B cell (primary cell): ENCODE measurements at places on chromosomes 4 and X. TPM values are rescaled to one million over a fixed set of nuclear protein-coding genes. Genes with fewer than 3 reads are reported as not detected.

Gene ADAM29
- total RNA-seq: not detected in 2 replicates

Gene ADGRL3
- not detected in 2 replicates for total RNA-seq

Gene GPC3
- total RNA-seq: not detected in 2 replicates

Gene NR0B1
- not detected in 2 replicates for total RNA-seq

Gene SMIM31
- total RNA-seq: not detected in 2 replicates

Gene IGSF1
- total RNA-seq: not detected in 2 replicates

Gene AWAT2
- total RNA-seq: not detected in 2 replicates

Gene H2BW2
- total RNA-seq: not detected in 2 replicates

Gene ARSJ
- total RNA-seq: not detected in 2 replicates

Gene RAB41
- not detected in 2 replicates for total RNA-seq

Gene RXFP1
- not detected in 2 replicates for total RNA-seq

Gene DDX60
- total RNA-seq: 20.2 and 21.3 TPM in 2 replicates

Gene PABPC1L2B
- not detected in 2 replicates for total RNA-seq

Gene AMELX
- not detected in 2 replicates for total RNA-seq

Gene TAF7L
- not detected in 2 replicates for total RNA-seq

Gene HOPX
- total RNA-seq: 7.0 and 7.4 TPM in 2 replicates

Gene USP27X
- 5.3 and 6.1 TPM in 2 replicates for total RNA-seq

Gene GLRB
- not detected in 2 replicates for total RNA-seq

Gene LIMCH1
- total RNA-seq: not detected in 2 replicates

Gene CENPVL3
- not detected in 2 replicates for total RNA-seq

Gene HTN3
- total RNA-seq: not detected in 2 replicates

Gene DNASE1L1
- 24.6 TPM in 2 replicates for total RNA-seq

Gene HSD17B11
- total RNA-seq: 62.2 and 71.0 TPM in 2 replicates

Gene TRIM61
- total RNA-seq: 2.2 and 2.3 TPM in 2 replicates
